ENCODE measurements at places on chromosomes 16 and 17. TPM values are rescaled to one million over a fixed set of nuclear protein-coding genes. Genes with fewer than 3 reads are reported as not detected.
A peak's percentile ranks its signal among the peaks of the same experiment; 100 is the strongest.

The DDX19B gene
- 18.1 TPM for polyA plus RNA-seq

DNA sequence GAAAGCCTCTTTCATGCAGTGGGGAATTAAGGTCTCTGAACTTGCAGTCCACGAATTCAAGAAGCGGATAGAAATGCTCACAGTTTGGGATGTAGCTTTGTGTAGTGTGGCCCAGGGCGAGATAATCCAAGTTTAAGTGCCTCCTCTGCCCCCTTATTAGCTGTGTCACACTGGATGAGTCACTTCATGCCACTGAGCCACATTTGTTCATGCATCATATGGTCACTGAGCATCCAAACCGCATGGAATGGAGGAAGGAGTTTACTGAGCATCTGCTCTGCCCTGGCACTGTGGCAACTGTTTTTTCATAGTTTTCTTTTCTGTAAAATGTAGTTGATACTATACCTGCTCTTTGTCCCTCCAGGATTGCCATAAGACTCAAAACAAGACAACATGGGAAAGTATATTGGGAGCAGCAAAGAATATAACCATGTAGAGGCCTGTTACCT is 15.1 kb upstream of the DHX8 start:
- no peaks in the 10 kb centered on the region for H3K27me3 ChIP-seq
- no peak overlapping the region for H3K27ac ChIP-seq
- no peaks in the 10 kb centered on the region for H3K4me1 ChIP-seq
- DNase-seq: no peak

GRCh38 chr16:73226675-73227074 is 178.7 kb upstream of the ZFHX3 start:
- no peak for DNase-seq
- H3K4me1 ChIP-seq: no peaks in the 10 kb centered on the region
- no peaks in the 10 kb centered on the region for H3K27me3 ChIP-seq
- H3K27ac ChIP-seq: no peak overlapping the region
- H3K4me3 ChIP-seq: no peak overlapping the region
- H3K36me3 ChIP-seq: no peaks in the 10 kb centered on the region

GRCh38 chr17:5508810-5509209 is 22.4 kb downstream of the MIS12 start:
- no peaks in the 10 kb centered on the region for H3K36me3 ChIP-seq
- H3K4me1 ChIP-seq: no peaks in the 10 kb centered on the region
- H3K27me3 ChIP-seq: no peaks in the 10 kb centered on the region
- H3K4me3 ChIP-seq: no peak overlapping the region
- DNase-seq: no peak

GRCh38 chr17:44968225-44969143 is at the start of gene C1QL1:
TSS of gene C1QL1 (minus strand) at chr17:44968303. CDS start at chr17:44968048, 255 bp downstream.
- H3K4me1 ChIP-seq: peaks cover 8% of the 10 kb centered on the region
- H3K4me3 ChIP-seq: peak within 1 kb of the TSS; percentile 47
- H3K27me3 ChIP-seq: peaks cover 48% of the 10 kb centered on the region
- peak; percentile 93 for DNase-seq

The EFCAB5 gene
- polyA plus RNA-seq: not detected

The TEX19 gene
- polyA plus RNA-seq: not detected

GRCh38 chr16:66420396-66420795 is 6.7 kb upstream of the BEAN1 start:
- H3K27me3 ChIP-seq: no peaks in the 10 kb centered on the region
- no peak overlapping the region for H3K27ac ChIP-seq
- H3K4me3 ChIP-seq: no peak overlapping the region
- no peaks in the 10 kb centered on the region for H3K4me1 ChIP-seq
- DNase-seq: no peak

Measured in heart left ventricle (tissue), 16 donors.